Brain pericyte (primary cell): ENCODE measurements at places on chromosomes 12 and 14.

GRCh38 chr12:76177821-76178220 lies 93.3 kb upstream of the NAP1L1 start:
- DNase-seq, result no peak

DNA sequence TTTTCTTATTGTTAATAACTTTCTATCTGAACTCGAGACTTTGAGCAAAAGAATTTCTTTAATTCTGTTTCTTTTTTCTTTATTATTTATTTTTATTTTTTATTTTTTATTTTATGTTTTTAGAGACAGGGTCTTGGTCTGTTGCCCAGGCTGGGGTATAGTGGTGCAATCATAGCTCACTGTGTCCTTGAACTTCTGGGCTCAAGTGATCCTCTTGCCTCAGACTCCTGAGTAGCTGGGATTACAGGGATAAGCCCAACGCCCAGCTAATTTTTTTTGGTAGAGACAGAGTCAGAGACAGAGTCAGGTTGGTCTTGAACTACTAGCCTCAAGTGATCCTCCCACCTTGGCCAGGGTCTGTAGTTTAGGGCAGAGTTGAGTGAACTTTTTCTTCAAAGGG lies 18.5 kb downstream of the METAP2 start:
- no peak for DNase-seq

DNA sequence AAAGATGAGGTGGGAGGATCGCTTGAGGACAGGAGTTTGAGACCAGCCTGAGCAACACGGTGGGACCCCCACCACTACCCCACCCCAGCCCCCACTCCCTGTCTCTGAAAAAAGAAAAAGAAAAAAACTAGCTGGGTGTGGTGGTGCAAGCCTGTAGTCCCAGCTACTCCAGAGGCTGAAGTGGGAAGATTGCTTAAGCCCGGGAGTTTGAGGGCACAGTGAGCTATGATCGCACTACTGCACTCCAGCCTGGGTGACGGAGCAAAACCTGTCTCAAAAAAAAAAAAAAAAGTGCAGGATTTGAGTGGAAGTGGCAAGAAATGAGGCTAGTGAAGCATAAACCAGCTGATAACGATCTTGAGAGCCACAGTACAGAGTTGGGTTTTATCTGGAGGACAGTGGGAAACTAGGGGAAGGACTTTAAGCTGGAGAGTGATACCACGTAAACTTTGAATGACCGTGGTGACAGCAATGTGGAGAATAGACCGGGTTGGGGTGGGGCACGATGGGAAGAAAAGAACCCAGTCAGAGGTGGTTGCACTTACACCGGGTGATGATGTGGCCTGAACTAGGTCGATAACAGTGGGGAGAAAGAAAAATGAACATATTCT lies 85.3 kb downstream of the TMEM260 start:
- DNase-seq, result no peak

DNA sequence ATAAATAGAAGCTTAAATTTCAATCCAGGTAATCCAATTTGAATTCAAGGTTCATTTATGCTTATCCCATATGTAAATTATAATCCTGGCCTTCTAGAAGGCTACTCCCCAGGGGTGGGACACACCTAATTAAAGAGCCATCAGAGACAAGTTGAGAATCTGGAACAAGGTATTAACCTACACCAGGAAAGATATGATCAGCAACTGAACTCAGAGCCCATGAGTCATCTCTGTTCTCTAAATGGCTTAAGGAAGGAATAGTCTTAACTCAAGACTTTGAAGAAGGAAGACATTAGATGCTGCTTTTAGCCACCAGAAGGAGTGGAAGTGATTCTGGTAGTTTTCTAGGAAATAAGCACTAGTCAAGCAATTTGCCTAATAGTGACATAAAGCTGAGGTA lies 88.0 kb downstream of the KIF21A start:
- DNase-seq, result no peak

DNA sequence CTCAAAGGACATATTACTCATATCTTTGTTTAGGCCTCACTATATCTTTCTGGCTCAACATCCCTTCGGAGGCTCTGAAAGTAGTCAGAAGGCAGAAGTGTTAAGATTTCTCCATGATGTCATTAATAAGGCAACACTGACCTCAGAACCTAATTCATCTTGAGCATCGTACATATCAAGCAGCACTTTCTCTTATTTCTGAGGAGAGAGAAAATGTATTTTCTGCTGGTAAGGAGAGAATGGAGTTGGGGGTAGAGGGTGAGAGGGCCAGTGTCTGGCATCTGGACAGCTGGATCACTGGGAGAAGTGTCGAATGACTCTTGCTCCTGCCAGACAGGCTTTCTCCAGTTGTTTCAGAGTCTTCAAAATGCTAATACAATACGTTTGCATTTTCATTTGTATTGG lies 213.2 kb upstream of the PRICKLE1 start:
- no peak for DNase-seq

GRCh38 chr12:97452230-97452629 lies 10.4 kb upstream of the RMST start:
- no peak for DNase-seq

GRCh38 chr12:2583642-2584401 lies 210.9 kb upstream of the FKBP4 start:
- DNase-seq, result no peak

DNA sequence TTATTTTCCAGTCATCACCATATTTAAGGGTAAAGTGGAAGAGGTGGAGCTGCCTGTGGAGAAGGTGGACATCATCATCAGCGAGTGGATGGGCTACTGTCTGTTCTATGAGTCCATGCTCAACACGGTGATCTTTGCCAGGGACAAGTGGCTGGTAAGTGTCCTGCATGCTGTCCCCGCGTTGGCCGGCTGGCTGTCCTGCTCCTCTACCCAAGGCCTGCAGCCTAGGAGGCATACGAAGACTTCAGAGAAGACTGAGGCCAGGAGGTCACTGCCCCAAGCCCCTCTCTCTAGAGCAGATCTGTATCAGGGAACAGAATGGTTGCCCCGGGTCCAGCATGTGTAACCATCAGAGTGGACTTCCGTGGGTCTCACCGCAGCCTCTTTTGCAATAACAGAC lies 77.7 kb downstream of the PRMT8 start:
- no peak for DNase-seq

- DNase-seq, result no peak
These were observed 3.3 kb upstream of the P3H3 start for GRCh38 chr12:6824901-6825381.

GRCh38 chr14:91891721-91892220 lies 24.4 kb upstream of the TC2N start:
- no peak for DNase-seq

- DNase-seq, result no peak
These were observed 279.9 kb downstream of the CCER1 start for GRCh38 chr12:90675106-90675505.

- DNase-seq, result no peak
These were observed 25.3 kb downstream of the FOXA1 start for GRCh38 chr14:37569729-37570128.

- no peak for DNase-seq
These were observed 5.0 kb downstream of the HIF1A start for GRCh38 chr14:61700104-61700886.

GRCh38 chr12:76142305-76142704 lies 57.8 kb upstream of the NAP1L1 start:
- no peak for DNase-seq

- no peak for DNase-seq
These were observed 14.7 kb downstream of the ITGA5 start for GRCh38 chr12:54404061-54405004.

GRCh38 chr14:31969699-31970240 lies 107.3 kb upstream of the ARHGAP5 start:
- DNase-seq, result no peak

DNA sequence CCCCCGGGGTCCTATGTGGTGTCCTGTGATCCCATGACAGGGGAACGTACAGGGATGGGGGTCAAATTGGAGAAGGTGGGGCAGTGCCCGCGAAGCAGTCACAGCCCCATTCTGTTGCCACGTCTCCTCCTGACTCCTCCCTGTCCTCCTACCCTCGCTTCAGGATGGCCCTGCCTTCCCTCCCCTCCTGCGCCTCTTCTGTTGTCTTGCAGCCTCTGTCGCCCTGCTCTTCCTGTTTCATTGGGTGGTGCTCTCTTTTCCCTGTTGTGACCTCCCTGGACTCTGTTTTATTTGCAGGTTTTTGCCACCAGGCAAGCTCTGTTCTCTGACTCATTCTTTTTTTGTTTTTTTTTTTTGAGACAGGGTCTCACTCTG lies 18.7 kb downstream of the CABP1 start:
- DNase-seq, result no peak

DNA sequence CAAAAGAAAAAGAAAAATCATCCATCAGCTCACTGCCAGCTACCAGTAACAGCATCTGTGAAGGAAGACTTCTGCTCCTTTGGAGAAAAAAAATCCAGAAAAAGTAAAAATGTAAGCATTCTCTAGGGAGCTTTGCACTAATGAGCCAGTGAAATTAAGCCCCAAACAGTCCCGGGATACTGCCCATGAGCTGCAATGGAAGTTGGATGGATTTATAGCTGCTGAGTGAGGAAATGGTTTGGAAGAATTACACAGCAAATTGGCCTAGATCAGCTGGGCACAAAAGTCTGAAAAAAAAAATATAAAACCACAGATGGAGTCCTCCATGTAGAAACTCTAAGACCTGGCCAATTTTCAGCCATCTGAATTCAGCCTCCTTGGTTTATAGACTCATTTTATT lies 462.9 kb upstream of the USP15 start:
- DNase-seq, result no peak

GRCh38 chr12:90250766-90251165 lies 542.1 kb upstream of the ATP2B1 start:
- DNase-seq, result no peak

DNA sequence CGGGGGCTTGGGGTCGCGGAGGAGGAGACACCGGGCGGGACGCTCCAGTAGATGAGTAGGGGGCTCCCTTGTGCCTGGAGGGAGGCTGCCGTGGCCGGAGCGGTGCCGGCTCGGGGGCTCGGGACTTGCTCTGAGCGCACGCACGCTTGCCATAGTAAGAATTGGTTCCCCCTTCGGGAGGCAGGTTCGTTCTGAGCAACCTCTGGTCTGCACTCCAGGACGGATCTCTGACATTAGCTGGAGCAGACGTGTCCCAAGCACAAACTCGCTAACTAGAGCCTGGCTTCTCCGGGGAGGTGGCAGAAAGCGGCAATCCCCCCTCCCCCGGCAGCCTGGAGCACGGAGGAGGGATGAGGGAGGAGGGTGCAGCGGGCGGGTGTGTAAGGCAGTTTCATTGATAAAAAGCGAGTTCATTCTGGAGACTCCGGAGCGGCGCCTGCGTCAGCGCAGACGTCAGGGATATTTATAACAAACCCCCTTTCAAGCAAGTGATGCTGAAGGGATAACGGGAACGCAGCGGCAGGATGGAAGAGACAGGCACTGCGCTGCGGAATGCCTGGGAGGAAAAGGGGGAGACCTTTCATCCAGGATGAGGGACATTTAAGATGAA lies 630 bp downstream of the FOS start:
- DNase-seq, result no peak

DNA sequence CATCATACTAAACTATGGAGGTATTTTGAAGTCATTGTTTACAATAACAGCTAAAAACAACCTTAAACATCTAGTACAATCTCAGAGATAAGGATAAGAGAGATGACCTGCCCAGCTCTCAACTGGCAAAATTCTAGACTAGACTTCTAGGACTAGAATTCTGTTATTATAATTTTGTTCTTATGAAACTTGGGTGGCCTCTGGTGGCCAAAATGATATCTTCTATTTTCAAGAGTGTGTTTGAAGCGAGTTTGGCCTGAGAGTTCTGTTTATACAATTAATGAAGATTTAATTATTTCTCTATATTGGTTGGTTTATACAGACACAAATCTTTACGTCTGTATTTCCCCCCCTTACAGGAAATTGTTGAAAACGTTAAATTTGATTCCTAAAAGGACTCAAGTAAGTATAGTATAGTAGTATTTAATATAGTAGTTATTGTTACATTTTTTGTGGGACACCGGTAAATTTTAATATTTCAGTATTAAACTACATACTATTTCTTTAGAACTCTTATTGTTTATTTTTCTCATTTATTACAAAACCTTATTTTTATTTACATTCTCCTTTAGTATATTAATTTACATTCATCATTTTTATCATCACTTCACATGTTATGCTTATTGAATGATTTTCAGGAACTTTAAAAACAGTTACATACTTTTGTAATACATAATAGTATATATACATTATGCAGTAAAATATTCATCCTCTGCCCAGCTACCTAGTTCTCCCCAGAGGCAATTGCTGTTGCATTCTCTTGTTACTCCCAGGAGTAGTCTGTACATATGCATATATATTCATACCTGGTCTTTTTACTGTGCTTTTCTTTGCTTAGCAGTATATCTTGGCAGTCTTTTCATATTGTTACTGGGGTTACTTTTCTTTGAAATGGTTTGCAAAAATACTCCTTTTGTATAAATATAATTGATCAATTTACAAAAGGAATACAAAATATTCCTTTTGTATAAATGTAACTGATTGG lies 6.6 kb downstream of the PPHLN1 start:
- DNase-seq, result no peak

DNA sequence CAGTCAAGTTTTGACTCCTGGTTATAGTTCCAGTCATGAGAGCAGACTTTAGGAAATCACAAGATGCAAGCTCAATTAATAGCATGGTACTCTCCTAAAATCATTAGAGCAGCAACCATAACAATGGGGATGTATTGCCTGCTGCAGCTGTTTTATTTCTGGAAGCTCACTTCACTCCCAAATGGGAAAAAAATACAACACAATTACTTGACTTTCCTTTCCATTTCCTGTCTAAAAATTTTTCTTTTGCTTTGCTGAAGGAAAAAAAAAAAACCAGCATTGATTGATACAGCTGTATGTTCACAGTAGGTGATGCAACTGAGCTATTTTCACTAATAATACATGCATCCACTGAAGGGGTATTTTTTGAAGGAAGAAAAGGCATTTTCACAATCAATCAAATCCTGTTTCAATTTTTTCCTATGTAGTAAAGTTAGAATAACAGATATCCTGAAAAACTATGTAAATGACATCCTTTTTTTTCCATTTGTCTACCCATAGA lies 143.9 kb upstream of the NOVA1 start:
- DNase-seq, result no peak

DNA sequence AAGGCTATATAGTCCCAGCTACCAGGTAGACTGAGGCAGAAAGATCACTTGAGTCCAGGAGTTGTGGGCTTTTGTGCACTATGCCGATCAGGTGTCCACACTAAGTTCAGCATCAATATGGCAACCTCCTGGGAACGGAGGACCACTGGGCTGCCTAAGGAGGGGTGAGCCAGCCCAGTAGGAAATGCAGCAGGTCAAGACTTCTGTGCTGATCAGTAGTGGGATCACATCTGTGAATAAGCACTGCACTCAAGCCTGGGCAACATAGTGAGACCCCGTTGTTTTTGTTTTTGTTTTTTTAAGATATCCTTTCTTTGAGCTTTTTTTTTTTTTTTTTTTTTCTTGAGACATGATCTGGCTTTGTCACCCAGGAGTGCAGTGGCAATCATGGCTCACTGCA lies 135.8 kb upstream of the AEBP2 start:
- DNase-seq, result no peak

DNA sequence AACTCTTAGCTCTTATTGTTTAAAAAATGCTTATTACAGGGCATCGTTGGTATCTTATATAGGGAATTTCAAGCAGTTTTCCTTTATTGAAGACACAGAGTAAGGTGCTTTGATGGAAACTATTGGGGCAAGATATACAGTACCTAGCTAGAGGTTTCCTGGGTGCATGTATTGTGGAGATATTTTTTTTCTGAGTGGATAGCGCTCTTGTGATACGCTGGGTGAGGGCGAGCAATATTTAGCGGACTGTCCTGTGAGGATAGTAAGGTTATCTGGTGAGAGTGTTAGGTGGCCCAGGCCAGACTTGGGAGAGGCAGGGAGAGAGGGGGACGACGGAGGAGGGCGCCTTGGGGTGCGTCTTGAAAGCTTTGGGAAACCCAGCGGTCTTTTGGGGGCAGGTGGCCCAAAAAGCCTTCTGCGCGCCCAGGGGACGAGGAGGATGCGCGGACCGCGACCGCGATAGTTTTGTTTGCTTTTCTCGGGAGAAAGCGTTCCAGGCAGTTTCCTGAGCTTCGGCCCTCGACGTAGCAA lies 596 bp upstream of the BICD1 start:
- DNase-seq, result no peak
